Type B pancreatic cell (in vitro differentiated cells): ENCODE measurements at places on chromosomes 4 and X.

GRCh38 chr4:138405466-138405891, 163.3 kb upstream of the SLC7A11 start:
- peaks cover 18% of the 10 kb centered on the region for H3K4me1 ChIP-seq
- no peak overlapping the region for H3K27ac ChIP-seq
- no peak overlapping the region for H3K4me3 ChIP-seq
- H3K36me3 ChIP-seq = no peaks in the 10 kb centered on the region
- DNase-seq = no peak
- no peaks in the 10 kb centered on the region for H3K27me3 ChIP-seq

- H3K27ac ChIP-seq = no peak overlapping the region
- H3K4me1 ChIP-seq = no peaks in the 10 kb centered on the region
- no peaks in the 10 kb centered on the region for H3K36me3 ChIP-seq
- H3K27me3 ChIP-seq = no peaks in the 10 kb centered on the region
Observed at GRCh38 chrX:153769158-153769864, 5.3 kb downstream of the PLXNB3 start.

DNA sequence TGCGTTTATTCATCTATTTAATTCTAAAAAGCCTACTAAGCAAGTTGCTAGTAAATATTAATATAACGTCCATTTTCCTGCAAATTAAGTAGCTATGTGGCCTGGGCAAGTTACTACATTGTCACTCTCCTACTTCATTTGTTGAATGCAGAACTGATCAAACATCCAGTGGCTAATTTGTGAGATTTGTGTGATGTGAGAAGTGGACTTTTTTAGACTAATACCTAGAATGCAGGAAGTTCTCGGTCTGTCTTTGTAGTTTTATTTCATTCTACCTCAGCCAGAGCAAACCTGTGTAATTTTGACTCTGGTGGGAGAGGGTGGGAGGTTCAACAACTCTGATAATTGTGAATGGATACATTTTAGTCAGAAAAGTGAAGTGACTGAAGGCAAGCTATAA, 840 bp downstream of the GUF1 start:
- no peak for DNase-seq
- H3K27me3 ChIP-seq = peaks cover 2% of the 10 kb centered on the region
- H3K36me3 ChIP-seq = peaks cover 2% of the 10 kb centered on the region
- H3K4me1 ChIP-seq = peaks cover 21% of the 10 kb centered on the region
- H3K4me3 ChIP-seq = peak overlapping the region; percentile 99
- peak overlapping the region; percentile 98 for H3K27ac ChIP-seq

DNA sequence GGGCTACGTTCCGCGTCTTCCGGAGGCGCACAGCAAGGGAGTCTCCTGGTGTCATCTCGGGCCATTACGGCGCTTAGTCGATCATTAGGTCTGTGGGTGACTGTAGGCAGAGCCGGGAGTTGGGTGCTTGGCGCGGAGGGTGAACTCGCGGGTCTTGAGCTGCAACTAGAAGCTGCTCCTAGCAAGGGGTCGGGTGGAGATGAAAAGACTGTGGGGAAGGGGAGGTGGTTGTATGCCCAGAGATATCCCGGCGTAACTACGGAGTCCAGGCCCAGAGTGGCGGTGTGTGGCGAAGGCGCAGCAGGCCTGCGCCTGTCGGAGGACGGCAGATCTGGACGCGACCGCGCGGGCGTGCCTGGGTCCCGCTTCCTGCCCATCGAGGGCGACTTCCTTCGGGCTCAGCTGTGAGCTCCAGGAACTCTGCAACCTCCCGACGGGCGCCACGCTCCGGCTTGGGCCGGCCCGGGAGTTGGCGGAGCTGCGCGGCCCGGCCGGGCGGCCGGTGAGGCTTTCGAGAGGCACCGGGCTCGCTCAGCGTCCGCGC, 2.7 kb upstream of the NKX3-2 start:
- peak overlapping the region; percentile 90 for H3K4me3 ChIP-seq
- H3K27ac ChIP-seq = peak overlapping the region; percentile 44
- H3K4me1 ChIP-seq = peaks cover 25% of the 10 kb centered on the region
- no peak for DNase-seq
- H3K27me3 ChIP-seq = peaks cover 74% of the 10 kb centered on the region
- H3K36me3 ChIP-seq = no peaks in the 10 kb centered on the region

DNA sequence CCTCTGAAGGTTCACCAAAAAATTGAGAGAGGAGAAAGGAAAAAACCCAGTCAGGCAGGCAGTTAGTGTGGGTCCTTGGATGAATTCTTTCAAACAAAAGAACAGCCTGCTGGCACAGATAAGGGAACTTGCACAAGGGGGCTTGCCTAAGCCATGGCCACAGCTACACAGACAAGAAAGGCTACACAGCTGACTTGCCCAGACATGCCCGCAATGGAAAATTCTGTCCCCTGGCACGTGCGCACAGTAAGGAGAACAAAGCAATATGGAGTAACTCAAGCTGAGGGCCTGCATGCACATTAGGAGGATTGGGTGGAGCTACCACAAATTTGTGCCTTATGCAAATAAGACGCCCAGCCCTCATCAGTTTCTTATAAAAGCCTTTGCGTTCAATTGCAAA, 512.5 kb upstream of the HTR2C start:
- no peak for DNase-seq
- H3K36me3 ChIP-seq = no peaks in the 10 kb centered on the region
- H3K4me1 ChIP-seq = peaks cover 7% of the 10 kb centered on the region
- no peak overlapping the region for H3K27ac ChIP-seq
- no peaks in the 10 kb centered on the region for H3K27me3 ChIP-seq

GRCh38 chr4:126405369-126405982, 1090.7 kb downstream of the FAT4 start:
- H3K4me3 ChIP-seq = no peak overlapping the region
- no peaks in the 10 kb centered on the region for H3K4me1 ChIP-seq
- no peak overlapping the region for H3K27ac ChIP-seq
- no peak for DNase-seq
- H3K36me3 ChIP-seq = no peaks in the 10 kb centered on the region

GRCh38 chrX:41708486-41708885, 15.5 kb upstream of the GPR82 start:
- no peak overlapping the region for H3K27ac ChIP-seq
- no peak for DNase-seq
- H3K4me1 ChIP-seq = no peaks in the 10 kb centered on the region
- no peaks in the 10 kb centered on the region for H3K27me3 ChIP-seq

- no peak for DNase-seq
- H3K27ac ChIP-seq = no peak overlapping the region
- no peaks in the 10 kb centered on the region for H3K36me3 ChIP-seq
- no peak overlapping the region for H3K4me3 ChIP-seq
- H3K27me3 ChIP-seq = peaks cover 7% of the 10 kb centered on the region
- H3K4me1 ChIP-seq = peaks cover 5% of the 10 kb centered on the region
Observed at GRCh38 chrX:154317391-154317995, 21.9 kb downstream of the TKTL1 start.

DNA sequence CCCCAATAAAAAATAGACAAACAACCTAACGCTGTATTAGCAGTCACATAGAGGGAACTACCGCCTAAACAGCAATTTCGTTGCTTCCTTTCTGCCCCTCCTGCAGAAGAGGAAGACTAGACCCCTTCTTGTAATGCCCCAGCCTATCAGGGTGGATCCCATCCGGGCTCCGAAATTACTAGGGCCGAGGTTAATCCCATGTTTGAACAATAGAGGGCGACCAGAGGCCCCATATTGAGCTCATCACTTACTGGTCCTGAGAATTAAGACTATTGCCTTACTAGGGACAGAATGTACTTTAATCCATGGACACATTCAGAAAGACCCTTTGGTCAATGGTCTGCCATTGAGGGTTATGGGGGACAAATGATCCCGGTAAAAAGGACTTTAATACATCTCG, 11.8 kb upstream of the ZNF630 start:
- DNase-seq = no peak
- H3K36me3 ChIP-seq = no peaks in the 10 kb centered on the region

GRCh38 chrX:56802921-56803849, 74.1 kb downstream of the NBDY start:
- DNase-seq = peak; percentile 58
- no peak overlapping the region for H3K4me3 ChIP-seq
- H3K27ac ChIP-seq = no peak overlapping the region

GRCh38 chrX:135931644-135932487, 38.4 kb downstream of the SAGE1 start:
- no peaks in the 10 kb centered on the region for H3K27me3 ChIP-seq
- no peak overlapping the region for H3K27ac ChIP-seq
- H3K36me3 ChIP-seq = no peaks in the 10 kb centered on the region
- no peaks in the 10 kb centered on the region for H3K4me1 ChIP-seq
- no peak for DNase-seq
- no peak overlapping the region for H3K4me3 ChIP-seq

GRCh38 chrX:7950865-7951264, 23.7 kb upstream of the PNPLA4 start:
- H3K27me3 ChIP-seq = no peaks in the 10 kb centered on the region
- H3K4me3 ChIP-seq = no peak overlapping the region
- H3K27ac ChIP-seq = no peak overlapping the region
- H3K36me3 ChIP-seq = no peaks in the 10 kb centered on the region

GRCh38 chrX:150164971-150165600, 198.0 kb upstream of the MAMLD1 start:
- H3K27me3 ChIP-seq = no peaks in the 10 kb centered on the region
- no peaks in the 10 kb centered on the region for H3K36me3 ChIP-seq
- no peak overlapping the region for H3K27ac ChIP-seq
- no peak for DNase-seq

DNA sequence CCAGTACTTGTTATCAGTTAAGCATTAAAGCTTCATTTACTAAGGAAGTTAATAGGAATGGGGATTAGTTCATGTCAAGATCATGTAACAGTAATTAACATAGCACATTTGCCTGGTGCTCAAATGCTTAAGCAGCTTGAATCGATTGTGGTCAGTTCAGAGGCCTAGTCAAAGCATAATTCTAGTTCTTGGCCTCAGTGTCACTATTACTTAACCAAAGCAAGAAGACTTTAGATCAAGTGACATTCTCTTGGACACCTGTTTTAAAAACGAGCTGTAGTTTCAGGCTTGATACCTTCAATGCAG, 115.2 kb upstream of the BMPR1B start:
- peaks cover 7% of the 10 kb centered on the region for H3K4me1 ChIP-seq
- peaks cover 22% of the 10 kb centered on the region for H3K36me3 ChIP-seq
- H3K27me3 ChIP-seq = no peaks in the 10 kb centered on the region
- no peak for DNase-seq

DNA sequence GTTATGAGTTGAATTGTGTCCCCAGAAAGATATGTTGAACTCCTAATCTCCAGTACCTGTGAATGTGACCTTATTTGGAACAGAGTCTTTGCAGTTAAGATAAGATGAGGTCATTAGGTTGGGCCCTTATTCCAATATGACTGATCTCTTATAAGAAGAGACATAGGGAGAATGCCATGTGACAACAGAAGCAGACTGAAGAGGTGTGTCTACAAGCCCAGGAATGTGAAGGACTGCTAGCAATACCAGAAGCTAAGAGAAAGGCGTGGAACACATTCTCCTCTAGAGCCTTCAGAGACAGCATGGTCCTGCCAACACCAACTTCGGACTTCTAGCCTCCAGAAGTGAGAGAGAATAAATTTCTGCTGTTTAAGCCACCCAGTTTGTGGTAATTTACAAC, 22.5 kb upstream of the USP27X start:
- H3K4me3 ChIP-seq = no peak overlapping the region
- peak overlapping the region; percentile 18 for H3K27ac ChIP-seq
- no peaks in the 10 kb centered on the region for H3K36me3 ChIP-seq
- H3K27me3 ChIP-seq = no peaks in the 10 kb centered on the region
- no peak for DNase-seq

DNA sequence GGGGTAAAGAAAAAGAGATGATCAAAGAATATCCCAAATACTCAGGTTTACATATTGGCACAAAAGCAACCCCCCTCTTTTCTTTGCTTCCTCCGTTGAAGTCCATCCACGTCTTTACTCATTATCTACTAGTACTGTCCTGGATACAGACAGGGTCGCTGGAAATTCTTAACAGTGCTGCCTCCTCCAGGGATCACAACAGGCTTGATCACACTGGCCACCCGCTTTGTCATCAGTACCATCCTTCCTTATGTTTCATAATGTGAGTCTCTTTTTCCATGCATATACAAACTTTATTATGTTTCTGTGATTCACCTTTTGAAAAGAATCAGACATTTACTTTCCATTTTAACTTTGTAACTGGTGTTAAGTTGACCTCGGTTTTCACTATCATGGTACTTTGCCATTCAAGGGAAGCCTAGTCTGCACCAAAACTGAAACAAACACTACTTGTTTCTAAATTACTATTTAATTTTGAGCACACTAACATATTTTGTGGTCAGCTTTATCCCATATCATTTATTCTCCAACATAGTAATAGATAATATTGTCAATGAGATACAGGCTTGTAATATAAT, 387.5 kb upstream of the PPP1R2C start:
- H3K27ac ChIP-seq = no peak overlapping the region
- no peaks in the 10 kb centered on the region for H3K36me3 ChIP-seq
- no peak overlapping the region for H3K4me3 ChIP-seq
- H3K27me3 ChIP-seq = no peaks in the 10 kb centered on the region
